Nasal cavity respiratory epithelium epithelial cell of viscerocranial mucosa (primary cell): ENCODE measurements at places on chromosomes 2 and 18. TPM values are rescaled to one million over a fixed set of nuclear protein-coding genes. Genes with fewer than 3 reads are reported as not detected.

Gene CNTNAP5
- total RNA-seq, result not detected in 2 replicates

Gene NYAP2
- total RNA-seq, result under 0.01 TPM in 1 of 2 replicates, not detected in the other

Gene C18orf54
- total RNA-seq, result 1.4 and 2.0 TPM in 2 replicates

Gene C1GALT1C1L
- under 0.01 and 0.14 TPM in 2 replicates for total RNA-seq

Gene SCYGR4
- not detected in 2 replicates for total RNA-seq

Gene DSG4
- total RNA-seq, result under 0.01 TPM in 1 of 2 replicates, not detected in the other

Gene UGT1A8
- under 0.01 and 0.14 TPM in 2 replicates for total RNA-seq

Gene GCG
- total RNA-seq, result not detected in 2 replicates

Gene CHRND
- total RNA-seq, result not detected in 2 replicates

Gene IKZF2
- 4.1 and 20.2 TPM in 2 replicates for total RNA-seq

Gene SEH1L
- total RNA-seq, result 76.2 and 90.0 TPM in 2 replicates

Gene KIF1A
- 0.07 TPM in 1 of 2 replicates, not detected in the other for total RNA-seq

Gene CCDC85A
- 0.07 TPM in 1 of 2 replicates, not detected in the other for total RNA-seq

Gene TRAPPC12
- total RNA-seq, result 54.7 and 55.5 TPM in 2 replicates

Gene DTNA
- 1.7 and 10.7 TPM in 2 replicates for total RNA-seq

Gene DNAH6
- 0.14 TPM in 1 of 2 replicates, not detected in the other for total RNA-seq

Gene TUBA3E
- not detected in 2 replicates for total RNA-seq

Gene SFTPB
- not detected in 2 replicates for total RNA-seq

Gene DAPL1
- 1.1 TPM in 1 of 2 replicates, not detected in the other for total RNA-seq

Gene ROCK2
- 26.7 and 33.0 TPM in 2 replicates for total RNA-seq
